ENCODE measurements at places on chromosomes 2 and 18.

GRCh38 chr2:218188528-218188927 lies 21.8 kb upstream of the CXCR1 start:
- DNase-seq: no peak

DNA sequence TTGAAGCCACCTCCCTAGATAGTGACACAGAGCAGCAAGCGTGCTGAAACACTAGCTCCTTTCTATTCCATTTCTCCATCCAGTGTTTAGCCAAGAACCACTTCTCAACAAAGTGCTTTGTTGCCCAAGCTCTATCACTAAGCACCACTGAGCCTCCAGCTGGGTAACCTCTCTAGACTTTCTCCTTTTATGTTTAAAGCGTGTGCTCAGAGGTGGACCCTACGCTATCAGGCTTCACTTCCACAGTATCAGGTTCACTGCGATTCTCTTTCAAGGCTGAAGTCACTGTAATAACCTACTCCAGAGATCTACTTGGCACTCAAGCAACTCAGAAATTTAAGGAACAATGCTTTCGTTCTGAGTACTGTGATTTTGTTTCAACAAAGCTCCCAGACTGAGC lies 197.9 kb downstream of the LNPK start:
- DNase-seq: no peak

GRCh38 chr2:44940732-44941464 lies 604 bp upstream of the SIX3 start:
- DNase-seq: no peak

- DNase-seq: no peak
Measured at GRCh38 chr2:65442420-65443020, 10.1 kb upstream of the SPRED2 start.

GRCh38 chr2:50650403-50650810 lies 381.5 kb downstream of the NRXN1 start:
- no peak for DNase-seq

DNA sequence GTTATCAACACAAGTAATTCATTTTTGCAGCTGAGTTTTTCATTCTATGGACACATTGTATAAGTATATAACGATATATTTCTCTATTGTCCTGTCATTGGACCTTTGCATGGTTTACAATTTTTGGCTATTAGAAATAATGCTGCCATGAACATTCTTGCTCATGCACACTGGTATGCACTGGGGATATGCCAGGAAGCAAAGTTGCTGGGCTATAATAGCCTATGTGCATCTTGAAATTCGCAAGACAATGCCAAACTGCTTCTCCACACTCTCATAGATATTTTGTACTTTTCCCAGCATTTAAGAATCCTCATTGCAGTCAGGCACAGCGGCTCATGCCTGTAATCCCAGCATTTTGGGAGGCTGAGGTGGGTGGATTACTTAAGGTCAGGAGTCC lies 852.6 kb upstream of the ID2 start:
- DNase-seq: no peak

Measured in 8988T (cell line).